NCI-H1048 (cell line): ENCODE measurements at places on chromosomes 16 and 17.

- DNase-seq = no peak
Measured at GRCh38 chr17:31408586-31408985, 17.1 kb downstream of the RAB11FIP4 start.

- DNase-seq = no peak
Measured at GRCh38 chr16:10982465-10983150, 38.2 kb downstream of the CLEC16A start.

- DNase-seq = peak; percentile 68
Measured at GRCh38 chr17:79777894-79778503, at the start of gene CBX2. Gene CBX2, plus strand, starts transcription at chr17:79778148. Its CDS starts 88 bp downstream, at chr17:79778236.

DNA sequence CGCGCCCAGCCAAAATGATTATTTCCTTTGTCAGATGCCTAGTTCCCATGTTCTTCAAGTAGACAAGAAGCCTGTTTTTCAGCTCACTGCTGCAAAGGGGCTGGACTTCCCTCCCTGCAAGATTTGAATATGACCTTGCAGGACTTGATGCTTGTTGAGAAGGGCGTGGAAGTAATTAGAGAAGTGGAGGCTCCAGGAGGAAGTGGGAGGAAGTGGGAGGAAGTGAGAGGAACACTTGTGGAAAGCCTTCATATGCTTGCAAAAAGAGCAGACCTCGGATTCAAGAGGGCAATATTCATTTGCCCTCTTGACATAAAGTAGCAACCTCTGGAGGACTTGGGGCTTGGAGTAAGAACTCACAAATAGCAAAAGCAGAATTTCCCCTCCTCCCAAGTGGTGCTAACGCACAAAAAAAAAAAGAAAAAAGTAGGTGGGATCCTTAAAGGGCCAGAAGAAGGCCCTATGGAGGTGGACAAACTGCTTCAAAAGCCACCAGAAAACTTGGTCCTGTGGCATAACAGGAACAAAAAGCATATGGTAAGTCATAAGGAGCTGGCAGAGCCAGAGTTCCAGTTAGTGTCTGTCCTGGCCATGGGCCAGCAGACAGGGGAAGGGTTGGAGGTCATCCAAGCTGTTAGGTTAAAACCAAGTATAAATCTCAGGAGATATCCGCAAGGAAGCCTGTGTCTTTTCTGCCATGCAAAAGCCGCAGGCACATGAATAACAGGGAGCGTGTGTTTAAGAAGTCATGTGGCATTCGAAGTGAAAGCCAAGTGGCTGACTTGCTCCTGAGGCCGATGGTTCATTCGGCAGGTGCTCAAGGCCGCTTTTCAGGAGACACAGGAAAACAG is 20.6 kb upstream of the PRKAR1A start:
- no peak for DNase-seq

DNA sequence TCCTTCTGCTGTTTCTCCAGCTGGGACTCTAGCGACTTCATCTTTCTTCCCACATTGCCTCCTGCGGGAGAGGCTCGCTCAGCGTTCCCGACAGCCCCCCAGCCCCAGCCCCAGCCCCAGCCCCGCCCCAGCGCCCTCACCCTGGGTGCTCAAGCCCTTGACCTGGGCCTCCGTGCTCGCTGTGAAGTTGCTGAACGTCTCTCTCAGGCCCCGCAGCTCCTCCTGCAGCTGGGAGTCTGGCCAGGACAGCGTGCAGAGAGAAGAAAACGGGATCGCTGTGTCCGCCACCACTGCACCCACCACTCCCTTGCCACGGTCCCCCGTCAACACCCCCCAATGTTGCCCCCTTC is 2.4 kb downstream of the ASGR1 start:
- DNase-seq = no peak

DNA sequence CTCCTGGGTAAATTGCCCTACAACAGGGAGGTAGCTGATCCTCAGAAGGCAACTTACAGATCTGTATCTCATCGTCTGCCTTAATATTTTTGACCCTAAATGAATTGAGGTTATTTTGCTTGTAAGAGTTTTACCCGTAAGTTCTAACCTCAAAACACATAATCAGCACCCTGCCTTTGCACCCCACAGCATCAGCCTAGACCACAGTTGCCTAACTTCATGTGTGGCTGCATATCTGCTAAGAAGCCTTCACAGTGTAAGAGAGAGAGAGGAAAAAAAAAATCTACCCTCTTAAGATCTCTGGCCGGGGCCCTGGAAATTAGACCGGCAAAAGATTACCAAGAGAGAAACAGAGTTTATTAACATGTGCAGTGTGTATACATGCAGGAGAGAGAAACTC is 76.9 kb downstream of the ARHGAP44 start:
- no peak for DNase-seq

DNA sequence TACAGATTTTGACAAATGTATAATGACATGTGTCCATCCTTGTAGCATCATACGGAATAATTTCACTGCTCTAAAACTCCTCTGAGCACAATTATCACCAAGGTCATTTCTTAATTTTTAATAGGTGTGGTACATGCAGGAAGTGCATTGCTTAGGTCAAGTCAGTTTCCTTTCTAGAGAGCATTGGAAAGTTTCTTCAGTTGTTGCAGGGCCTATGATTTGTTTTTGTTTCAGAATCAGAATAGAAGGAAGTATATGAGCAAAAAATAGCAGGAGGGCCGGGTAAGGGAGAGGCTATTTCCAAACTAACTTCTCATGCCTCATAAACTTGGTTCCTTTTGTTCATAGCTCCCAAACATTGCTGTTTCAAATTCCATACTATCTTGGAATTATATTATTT is 24.0 kb upstream of the SLFN5 start:
- DNase-seq = no peak

GRCh38 chr16:87822108-87822970 is 47.0 kb downstream of the SLC7A5 start:
- no peak for DNase-seq

- DNase-seq = no peak
Measured at GRCh38 chr16:23029733-23030420, 119.4 kb downstream of the USP31 start.

DNA sequence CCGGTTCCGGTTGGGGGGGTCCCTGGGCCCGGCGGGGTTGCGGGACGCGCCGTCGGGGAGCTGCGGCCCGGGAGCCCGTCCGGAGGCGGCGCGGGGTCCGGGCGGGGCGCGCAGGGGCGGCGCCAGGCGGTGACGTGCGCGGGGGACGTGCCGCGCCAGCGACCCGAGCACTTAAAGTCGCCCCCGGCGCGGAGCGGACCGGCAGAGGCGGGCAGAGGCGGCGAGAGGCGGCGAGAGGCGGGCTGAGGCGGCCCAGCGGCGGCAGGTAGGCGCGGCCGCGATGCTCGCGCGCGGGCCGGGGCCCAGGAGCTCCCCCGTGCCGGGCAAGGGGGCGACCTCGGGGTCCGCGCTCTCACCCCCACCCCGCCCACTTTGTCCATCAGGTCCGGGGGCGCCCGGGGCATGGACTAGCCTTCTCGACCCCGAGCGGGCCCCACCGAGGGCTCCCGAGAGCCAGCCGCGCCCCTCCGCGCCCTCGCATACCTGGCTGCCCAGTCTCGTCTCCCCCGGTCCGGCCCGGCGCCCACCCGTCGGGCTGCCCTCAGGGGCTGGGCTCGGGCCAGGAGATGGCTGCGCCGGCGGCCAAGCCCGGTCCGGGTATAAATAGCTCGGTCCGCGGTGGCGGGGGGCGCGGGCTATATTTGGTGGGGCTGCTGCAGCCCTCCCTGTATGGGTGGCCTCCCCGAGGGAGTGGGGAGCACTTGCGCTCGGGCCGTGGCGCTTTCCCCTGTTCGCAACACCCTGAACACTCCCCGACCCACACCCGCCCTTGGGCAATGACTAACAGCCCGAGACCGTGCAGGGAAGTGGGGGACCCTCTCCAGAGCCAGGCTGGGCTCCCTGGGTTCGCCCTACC is at the start of gene SLC16A3:
SLC16A3 (plus strand) TSS at position 201 of the 856 bp plus-strand sequence. CDS start 6,967 bp downstream, outside the sequence.
- DNase-seq = no peak

- DNase-seq = no peak
Measured at GRCh38 chr16:84758627-84759026, 58.8 kb downstream of the USP10 start.

GRCh38 chr16:27869411-27869810 is 194.1 kb downstream of the GSG1L start:
- DNase-seq = no peak

DNA sequence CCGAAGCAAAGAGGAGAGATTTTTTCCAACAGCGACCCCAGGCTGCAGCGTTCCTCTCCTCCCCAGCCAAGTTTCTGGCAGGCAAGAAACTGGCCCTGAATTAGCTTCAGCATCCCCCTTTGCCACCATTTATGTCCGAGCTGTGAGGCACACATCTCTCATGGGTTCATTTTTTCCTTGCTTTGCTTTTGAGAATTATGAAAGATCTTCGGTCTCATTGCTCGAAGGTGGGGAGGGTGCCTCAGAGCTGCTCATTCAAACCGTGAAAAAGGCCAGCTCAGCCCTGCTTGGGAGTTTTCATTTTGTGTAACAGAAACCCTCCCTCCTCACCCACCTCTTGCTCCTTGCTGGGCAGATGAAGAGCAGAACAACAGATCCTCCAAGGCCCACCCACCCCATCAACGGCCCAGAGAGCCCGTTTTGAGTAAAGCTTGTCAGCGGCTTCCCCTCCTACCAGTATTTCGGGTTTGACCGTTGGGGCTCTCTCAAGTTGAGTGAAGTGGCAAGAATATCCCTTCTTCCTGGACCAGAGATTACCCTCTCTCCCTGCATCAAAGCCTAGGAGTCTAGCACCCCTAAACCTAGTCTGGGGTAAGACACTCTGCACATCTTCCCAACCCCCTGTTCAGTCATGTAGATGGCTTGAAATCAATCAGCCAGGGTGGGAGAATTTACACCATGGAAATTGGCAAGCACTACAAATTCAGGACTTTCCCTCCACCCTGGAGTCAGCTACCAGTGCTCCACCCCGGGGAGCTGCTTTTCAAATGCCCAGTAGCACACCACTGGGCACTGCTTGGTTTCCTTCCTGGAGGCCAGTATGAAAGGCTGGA is 1.8 kb downstream of the CCR7 start:
- no peak for DNase-seq

DNA sequence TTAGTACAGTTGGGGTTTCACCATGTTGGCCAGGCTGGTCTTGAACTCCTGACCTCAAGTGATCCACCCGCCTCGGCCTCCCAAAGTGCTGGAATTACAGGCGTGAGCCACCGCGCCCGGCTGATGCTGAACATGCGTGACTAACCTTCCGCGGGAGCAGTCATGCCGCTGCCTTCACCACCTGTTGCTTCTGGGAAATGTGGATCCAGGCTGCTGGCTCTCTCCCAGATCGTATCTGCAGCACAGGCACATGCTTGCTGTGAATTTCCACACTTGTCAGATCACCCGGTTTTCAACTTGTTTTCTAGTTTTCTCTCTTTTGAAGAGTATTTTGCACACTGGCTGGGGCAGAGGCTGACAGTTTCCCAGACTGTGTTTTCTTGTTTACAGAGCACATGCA is 97.9 kb downstream of the ADCY9 start:
- no peak for DNase-seq

- no peak for DNase-seq
Measured at GRCh38 chr17:5410594-5411272, 8.7 kb downstream of the NUP88 start.

DNA sequence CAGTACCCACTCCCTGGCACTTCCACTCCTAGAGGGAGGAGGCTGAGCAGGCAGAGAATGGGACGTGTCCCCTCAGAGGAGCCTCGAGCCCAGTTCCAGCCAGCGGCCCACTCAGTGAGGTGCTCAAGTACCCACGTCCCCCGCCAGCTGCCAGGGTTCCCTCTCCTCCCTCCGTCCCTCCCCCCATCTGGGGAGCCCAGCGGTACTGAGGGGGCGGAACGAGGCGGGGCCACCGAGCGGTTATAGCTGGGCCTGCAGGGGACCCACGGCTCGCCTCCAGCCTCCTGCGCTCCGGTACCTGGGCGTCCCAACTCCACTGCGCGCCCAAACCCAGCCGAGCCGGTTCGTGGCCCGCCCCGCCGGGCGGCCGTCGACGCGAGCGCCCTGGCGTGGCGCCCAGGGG is at the start of gene NPW:
NPW (plus strand) TSS at position 268 of the 403 bp plus-strand sequence.
- no peak for DNase-seq

- no peak for DNase-seq
Measured at GRCh38 chr16:1960665-1961630, 1.6 kb downstream of the NDUFB10 start.

DNA sequence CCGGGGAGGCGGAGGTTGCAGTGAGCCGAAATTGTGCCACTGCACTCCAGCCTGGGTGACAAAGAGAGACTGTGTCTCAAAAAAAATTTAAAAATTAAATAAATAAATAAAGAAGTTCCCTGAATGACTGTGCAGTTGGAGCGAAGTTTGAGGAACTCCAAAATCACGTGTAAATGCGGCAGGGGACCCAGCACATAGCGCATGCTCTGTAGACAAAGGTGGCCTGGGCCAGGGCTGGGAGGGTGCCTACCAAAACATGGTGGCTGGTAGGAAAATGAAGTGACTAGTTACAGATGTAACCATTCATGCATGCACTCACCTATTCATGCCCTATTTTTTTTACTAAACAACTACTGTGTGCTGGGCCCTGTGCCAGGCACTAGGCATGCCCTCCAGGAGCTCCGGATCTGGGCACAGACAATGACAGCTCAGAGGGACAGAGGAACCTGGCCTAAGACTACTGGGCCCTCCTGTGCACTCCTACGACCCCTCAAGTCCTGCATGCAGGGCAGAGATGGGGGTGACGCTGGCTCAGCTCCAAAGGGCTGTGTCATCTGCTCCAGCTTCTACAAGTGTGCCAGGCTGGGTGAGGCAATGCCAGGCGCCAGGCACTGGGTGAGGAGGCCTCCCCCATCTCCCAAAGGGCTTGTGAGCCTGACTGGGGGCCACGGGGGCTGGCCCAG is 65.3 kb downstream of the RMI2 start:
- no peak for DNase-seq

DNA sequence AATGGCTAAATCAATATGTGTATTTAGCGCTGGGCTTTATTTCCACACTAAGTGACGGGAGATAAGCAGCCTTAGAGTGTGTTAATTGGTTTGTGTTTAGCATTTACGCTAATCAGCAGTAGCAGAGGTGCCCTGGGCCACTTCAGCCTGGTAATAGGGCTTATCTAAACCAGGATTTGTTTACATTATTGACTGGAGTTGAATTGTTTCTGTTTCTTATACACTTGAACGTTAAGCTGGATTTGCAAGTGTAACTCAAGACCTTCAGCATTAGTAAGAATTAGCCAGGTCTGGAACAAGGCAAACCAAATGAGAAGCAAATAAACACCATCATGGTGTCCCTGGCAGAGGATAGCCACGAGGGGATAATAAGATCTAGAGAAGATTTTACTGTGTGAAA is 313.6 kb downstream of the HS3ST4 start:
- no peak for DNase-seq

GRCh38 chr16:9160551-9160911 is 69.1 kb downstream of the HAPSTR1 start:
- DNase-seq = no peak
